ENCODE measurements at places on chromosomes 1 and 21.

GRCh38 chr1:24586970-24587820, 31.3 kb downstream of the NCMAP start:
- DNase-seq, result peak; percentile 27

- no peak for DNase-seq
Measured at GRCh38 chr1:6321205-6321604, 60.3 kb upstream of the GPR153 start.

DNA sequence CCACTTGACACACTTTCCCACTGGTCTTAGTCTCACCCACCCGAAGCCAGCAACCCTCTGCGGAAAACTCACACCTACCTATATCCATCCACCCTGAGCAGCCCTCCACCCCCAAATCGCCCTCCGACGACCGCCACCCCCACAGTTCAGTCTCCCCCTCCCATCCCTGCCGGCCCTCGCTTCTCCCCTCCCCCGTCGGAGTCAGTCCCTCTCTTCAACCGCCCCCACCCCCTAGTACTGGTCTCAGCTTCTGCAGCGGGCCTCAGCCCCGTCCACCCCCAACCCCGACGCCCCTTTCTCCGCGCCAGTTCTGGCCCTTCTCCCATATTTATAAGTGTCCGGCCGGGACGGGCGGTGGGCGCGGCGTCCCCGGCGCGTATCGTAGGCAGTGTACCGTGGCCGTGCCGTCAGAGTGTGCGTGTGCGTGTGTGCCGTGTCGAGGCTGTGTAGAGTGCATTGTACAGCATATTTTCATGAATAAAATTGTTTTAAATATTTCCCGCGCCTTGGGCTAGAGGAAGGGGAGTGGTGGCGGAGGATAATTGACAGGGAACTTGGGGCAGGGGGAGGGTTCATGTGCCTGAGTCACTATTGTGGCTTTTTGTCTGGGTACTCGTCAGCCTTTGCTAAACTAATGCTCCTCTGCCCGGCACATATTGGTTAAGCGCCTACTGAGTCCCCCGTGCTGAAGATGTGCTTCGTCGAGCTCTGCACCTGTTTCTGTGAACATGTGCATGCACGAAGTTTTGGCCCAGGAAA, 22.0 kb downstream of the FOXO6 start:
- DNase-seq, result no peak

GRCh38 chr1:10717296-10718082, 79.0 kb downstream of the CASZ1 start:
- no peak for DNase-seq

GRCh38 chr1:180135535-180135934, 19.1 kb upstream of the QSOX1 start:
- no peak for DNase-seq

DNA sequence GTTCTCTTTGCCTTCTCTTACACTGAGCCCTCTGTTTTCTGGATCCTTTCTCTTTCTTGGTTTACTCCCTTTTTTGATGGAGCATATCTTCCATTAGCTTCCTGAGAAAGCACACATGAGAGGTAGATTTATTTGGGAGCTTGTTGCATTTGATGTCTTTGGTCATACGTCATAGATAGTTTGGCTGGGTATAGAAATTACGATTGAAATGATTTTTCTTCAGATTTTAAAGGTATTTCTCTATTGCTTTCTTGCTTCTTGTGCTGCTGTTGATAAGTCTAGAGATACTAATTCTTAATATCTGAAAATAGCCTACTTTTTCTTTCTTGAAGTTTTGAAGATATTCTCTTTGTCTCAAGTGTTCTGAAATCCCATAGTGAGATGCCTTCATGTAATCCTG, 45.3 kb upstream of the RUNX3 start:
- no peak for DNase-seq

DNA sequence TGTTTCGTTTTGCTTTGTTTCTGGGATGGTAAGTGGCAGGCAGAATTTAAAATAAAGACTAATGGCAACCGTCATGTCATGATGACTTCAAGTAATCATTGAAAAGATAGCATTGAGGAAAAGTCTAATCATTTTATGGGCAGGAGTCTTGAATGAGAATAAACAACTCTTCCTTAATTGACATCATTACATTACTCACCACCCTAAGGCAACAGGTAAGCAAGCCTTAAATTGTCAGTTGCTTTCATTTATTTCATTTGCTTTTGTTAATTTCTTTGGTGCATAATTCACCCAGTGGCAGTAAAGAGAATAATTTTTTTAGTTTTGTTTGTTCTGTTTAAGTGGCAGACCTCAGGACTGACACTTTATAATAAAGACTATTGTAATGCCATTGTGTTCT, 669.0 kb downstream of the RWDD3 start:
- no peak for DNase-seq

DNA sequence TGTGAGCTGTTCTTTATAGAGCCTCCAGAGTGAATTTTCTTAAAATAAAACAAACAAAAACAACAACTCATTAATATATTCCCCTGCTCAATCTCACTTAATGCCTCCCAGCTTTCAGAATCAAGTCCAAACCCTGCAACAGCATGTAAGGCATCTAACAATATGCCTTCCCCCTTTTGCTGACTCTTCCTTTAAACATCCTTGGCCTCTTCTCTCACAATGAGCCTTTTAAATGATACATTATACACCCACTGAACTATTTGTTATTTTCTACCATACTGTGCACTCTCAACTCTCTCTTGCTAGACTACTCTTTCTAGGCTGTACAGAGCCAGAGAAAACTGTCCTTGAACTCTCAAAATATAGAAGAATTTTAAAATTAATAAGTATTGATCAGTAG, 115.2 kb upstream of the SNX7 start:
- DNase-seq, result no peak

DNA sequence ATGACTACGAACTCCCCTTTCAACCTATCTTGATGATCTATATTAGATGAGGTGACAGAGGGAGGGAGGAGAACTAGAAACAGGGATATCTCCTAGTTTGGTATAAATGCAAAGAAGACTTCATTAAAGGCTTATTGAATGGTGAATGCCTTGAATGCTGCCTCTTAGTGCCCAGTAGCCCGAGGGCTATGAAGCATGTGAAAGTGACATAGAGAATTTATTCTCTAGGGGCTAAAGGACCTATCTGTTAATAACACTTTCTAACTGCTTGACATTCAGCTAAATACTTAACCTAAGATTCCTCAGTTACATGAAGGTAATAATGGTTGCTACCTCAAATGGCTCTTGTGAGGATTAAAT, 764.1 kb downstream of the LTN1 start:
- DNase-seq, result no peak

- no peak for DNase-seq
Measured at GRCh38 chr1:228478326-228478725, 8.9 kb upstream of the RNF187 start.

DNA sequence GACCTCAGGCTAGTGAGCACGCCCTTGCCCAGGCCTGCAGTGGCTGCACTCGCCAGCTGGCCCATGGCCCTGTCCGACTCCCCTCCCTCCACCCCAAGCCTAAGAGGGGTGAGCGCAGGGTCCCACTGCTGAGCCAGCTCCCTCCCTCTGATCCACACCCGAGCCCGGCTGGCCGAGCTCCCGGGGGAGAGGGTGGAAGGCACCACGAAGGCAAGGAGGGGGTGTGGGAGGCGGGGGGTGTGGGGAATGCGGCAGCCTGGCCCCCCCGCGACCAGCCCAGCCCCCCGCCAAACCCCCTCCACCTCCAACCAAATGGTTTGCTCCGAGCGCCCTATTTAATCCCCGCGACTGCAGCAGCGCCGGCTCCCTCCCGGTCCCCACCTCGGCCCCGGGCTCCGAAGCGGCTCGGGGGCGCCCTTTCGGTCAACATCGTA, at the start of gene CADM3:
CADM3 (plus strand) TSS at position 362 of the 434 bp plus-strand sequence. CDS start 151 bp downstream, outside the sequence.
- no peak for DNase-seq

DNA sequence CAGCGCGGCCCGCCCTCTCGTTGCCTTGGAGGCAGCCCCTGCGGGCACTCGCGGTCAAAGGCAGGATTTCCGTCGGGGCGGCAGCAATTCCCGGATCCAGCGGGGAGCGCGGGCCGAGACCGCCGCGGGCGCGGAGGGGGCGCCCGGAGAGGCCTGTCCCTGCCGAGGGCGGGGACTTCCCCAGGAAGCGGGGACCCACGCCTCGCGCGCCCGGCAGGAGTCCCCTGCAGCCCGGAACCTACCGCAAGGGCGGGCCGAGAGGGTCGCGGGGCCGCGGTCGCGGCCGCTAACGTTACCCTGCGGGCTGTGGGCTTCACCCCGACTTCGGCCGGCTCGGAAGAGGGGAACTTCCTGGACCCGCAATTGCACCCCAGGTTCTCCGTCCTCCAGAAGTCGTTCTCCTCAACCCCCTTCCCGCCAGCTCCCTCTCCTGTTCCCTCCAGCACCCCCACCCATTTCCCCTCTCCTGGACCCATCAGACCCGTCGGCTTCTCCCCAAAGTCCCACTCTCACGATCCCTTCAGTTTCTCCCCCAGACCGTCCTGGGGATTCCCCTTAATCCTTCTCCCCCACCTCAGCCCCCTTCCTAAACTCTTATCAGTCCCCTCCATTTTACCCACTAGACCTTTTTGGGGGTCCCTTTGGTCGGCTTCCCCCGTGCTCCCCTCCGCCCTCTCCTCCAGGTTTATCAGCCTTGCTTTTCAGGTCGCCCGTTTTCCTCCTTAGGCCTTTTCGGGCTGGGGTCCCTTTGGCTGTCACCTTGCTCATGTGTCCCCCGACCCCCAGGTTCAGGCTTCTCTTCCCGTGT, 604 bp downstream of the FGR start:
- DNase-seq, result no peak

DNA sequence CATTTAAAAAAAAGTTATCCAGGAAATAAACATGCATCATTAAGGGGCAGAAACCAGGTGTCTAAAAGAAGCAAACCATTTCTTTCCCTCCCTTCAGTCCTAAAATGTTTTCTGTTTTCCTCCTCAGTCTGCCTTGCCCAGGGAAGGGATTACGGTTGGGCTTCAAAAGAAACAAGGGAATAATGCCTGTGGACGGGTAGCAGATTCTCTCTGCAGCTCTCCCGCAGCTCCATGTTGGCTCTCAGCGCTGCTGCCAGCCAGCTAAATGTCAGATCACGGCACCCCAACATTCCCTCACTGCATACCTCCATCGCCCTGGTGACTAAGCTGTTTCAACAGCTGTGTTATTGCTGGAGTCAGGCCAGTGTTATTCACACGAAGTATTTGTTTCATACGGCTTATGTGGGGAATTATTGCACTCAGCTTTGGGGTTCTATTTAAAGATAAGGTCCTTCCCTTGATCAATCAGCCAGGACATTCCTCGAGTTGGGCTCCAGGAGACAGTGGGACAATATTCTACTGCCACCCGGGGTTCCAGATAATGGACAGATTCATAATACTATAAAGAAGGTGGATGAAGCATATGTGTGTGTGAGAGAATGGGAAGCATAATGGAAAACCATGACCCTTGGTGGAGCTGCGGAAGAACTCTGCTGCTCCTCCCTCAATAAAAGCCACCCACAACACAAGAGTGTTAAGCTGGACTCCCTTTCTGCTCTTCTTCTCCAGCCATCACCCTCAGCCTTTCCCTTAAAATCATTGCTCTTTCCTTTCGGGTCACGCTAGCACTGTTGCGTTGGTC, 58.2 kb downstream of the WLS start:
- DNase-seq, result no peak

GRCh38 chr1:241440904-241441303, 78.7 kb downstream of the FH start:
- DNase-seq, result no peak

- DNase-seq, result no peak
Measured at GRCh38 chr1:14602136-14602535, 3.7 kb downstream of the KAZN start.

DNA sequence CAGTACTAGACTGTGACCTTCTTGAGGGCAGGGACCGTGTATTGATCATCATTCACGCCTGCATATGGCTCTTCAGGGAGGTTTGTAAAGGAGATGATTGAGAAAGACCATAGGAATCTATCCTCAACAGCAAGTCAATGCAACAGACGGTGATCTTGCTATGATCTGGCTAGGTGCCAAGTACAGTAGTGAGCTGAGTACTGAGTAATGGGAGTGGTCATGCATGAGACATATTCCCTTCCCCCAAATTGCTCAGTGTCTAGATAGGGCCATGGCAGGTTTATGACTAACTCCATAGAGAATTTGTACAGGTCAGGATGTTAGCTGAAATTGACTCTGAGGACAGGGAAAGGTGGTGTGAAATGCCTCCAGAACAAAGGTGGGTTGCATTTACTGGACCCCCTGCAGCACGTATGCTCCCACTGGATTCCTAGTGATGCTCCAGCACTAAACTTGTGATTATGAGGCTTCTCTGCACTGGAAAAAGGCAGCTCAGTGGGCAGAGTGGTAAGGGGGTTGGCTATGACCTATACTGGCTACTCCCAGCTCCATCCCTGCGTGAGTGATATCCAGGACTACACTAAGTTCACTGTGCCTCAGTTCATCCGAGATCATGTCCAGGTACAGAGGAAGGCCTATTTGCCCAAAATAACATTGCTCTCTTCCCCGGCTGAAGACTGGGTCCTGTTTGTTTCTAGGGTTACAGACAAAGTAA, 37.2 kb downstream of the KCNJ6 start:
- no peak for DNase-seq

GRCh38 chr21:45602106-45602505, 41.4 kb upstream of the PCBP3 start:
- DNase-seq, result no peak

DNA sequence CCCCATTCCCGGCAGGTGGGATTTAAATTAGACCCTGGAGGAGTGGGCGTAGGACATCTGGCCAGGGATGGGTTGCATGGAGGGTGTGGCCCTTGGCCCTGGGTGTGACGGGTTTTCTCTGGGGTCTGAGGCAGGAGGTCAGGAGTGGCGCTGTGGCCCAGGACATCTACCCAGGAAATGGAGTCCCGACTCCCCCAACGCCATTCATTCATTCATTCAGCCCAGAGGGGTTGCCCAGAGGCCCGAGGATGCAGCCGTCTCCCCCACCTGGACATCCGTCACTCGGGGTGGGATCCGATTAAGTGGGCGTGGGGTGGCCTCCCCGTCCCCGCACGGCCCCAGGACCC, 663 bp downstream of the ATP13A2 start:
- DNase-seq, result no peak

GRCh38 chr1:216749232-216749631, 26.0 kb upstream of the ESRRG start:
- DNase-seq, result no peak

- no peak for DNase-seq
Measured at GRCh38 chr1:70504176-70504820, 93.2 kb downstream of the CTH start.

- no peak for DNase-seq
Measured at GRCh38 chr1:168266644-168267186, 14.0 kb upstream of the TBX19 start.

DNA sequence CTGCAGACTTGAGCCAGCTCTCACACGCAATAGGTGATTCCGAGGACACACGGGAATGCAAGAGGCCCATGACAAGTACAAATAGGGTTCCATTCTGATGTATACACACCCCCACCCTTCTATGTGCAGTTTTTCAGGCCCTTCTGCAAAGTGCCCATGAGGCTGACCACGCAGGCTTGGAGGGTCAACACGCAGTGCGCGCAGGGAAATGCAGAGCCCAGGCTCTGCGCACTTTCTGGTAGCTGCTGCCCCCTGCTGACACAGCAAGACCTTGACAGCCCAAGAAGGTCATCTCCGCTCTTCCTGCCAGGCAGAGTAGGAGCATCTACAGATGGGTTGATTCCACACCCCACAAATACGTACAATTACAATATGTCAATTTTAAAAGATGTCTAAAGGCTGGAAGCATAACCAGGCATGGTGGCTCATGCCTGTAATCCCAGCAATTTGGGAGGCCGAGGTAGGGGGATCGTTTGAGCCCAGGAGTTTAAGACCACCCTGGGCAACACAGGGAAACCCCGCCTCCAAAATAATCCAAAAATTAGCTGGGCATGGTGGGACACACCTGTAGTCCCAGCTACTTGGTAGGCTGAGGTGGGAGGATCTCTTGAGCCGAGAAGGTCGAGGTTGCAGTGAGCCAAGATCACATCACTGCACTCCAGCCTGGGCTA, 18.5 kb downstream of the SH3BP5L start:
- no peak for DNase-seq
